Fibroblast of skin of right biceps (primary cell): ENCODE measurements at places on chromosomes 3 and 15.

DNA sequence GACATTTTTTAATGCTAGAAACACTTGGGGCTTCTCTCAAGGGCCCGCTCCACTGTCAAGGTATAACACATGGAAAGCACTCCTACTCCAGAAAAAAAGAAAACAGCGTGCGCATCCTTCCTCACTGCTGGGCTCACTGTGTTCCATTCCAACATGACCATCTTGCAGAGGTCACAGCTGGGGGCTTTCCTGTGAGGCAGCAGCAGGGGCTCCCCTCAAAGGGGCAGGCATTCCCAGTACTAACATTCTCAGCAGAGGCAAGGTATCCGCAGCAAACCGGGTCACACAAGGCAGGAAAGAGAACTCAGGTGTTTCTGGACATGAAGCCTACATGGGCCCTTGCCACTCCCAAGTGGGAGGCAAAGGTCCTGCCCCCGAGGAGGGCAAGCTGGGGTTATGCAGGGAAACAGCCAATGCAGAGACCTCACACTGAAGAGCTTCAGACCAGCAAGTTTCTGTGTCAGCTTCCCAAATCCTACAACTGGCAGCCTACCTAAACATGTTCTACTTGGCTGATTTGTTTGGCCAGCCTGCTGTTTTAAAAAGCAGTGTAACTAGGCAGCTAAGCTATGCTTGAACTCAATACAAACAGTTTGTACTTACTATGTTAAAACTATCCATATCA is 6.4 kb downstream of the BDH1 start:
- no peak for DNase-seq

DNA sequence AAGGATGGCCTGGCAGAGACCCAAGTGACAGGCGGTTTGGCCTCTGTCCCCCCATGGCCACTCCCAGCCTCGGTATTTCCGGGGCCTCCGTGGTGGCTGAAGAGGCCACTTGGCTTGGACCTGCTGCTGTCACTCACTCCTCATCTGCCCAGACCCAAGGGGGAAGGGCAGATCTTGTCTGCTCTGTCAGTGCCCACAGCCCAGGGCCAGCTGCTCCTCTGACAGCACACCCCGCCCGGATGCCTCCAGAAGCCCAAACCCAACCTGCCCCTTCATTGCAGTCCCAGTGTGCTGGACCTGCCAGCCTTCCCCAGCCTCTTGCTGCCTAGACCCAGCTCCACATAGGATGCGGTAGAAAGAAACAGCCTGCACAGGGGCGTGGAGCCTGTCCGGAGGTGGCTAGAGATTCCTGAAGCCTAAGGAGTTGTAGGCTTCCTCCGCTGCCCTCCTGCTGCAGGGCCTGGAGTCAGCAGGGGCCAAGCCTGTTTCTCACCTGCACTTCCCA is 52.0 kb downstream of the MAGEF1 start:
- DNase-seq, result no peak

DNA sequence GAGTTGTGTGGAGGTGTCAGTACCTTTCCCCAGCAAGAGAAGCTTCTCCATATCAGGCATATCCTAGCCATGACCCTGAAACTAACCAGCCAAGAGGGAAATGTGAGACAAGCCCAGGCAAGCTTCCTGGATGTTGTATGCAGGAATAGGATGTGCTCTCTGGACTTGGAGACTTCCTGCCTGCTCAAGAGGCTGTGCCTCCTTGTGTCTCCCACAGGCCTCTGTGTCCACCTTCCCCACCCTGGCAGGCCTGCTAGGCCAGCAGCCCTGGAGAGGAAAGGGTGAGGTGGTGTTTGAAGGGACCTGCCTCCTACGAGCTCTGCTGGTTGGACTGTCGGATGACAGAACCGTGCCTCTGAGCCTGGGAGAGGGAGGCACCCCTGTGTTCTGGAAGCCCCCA is 2.1 kb upstream of the DYNLT2B start:
- no peak for DNase-seq

- peak; percentile 70 for DNase-seq
These were observed 170.4 kb downstream of the SMAD6 start for GRCh38 chr15:66872405-66872804.

DNA sequence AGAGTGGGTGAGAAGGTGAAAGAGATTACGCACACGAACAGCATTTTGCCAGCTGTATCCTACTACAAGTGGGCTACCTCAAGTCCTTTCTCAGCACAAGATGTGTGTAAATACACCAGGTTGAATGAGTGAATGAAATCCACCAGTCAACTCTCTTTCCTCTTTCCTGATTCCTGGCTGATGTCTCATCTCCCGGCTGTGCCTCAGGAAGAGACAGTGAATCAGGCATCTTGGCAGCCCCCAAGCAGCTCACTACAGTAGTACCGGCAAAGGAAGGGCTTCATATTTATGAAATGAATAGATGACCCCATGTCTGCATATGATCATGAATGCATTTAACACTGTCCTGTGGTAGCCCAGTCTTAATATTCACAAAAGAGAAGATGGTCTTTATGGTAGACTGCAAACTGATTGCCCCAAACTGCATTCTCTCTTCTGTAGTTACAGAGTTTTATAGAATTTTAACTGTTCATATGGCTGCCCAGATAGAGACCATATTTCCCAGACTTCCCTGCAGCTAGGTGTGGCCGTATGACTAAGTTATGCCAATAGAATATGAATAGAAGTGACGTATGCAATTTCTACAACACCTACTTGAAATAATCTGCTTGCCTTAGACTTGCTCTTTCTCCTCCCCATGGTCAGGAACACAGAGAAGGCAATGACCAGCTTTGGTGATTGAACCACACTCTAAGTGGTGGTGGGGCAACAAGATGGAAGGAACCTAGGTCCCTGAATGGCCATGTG is 22.7 kb downstream of the MGLL start:
- peak; percentile 97 for DNase-seq

DNA sequence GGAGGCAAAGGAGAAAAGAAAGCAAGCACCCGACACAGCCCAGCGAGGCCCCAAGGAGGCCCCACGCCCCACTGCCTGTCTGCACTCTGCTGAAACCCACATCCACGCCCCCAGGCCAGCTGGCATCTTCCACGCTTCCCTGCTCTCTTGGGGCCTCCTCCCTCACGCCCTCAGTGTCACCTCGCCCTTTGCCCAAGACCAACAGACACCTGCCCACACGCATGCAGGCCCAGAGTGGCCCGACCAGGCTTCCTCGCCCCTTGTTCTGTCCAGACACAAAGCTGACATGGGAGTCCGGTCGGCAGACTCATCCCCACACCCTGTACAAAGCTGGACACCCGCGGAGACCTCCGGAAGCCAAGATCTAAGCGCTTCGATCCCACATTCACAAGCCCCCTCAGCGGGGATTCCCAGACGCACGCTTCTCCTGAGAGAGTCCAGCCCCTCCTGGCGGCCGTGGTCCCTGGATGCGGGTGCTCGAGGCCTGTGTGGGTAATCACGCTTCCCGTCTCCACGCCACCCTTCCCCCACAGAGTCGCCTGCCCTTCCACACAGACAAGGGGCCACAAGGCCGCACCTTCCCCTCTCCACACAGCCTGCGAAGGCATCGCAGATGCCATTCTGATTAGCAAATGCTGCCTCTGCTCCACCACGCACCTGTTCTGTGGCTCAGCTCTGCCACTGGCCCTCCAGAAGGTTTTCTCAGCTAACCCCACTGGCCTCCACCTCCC is 176.6 kb downstream of the XXYLT1 start:
- no peak for DNase-seq

- DNase-seq, result no peak
These were observed 24.6 kb upstream of the MCCC1 start for GRCh38 chr3:183123891-183124290.

DNA sequence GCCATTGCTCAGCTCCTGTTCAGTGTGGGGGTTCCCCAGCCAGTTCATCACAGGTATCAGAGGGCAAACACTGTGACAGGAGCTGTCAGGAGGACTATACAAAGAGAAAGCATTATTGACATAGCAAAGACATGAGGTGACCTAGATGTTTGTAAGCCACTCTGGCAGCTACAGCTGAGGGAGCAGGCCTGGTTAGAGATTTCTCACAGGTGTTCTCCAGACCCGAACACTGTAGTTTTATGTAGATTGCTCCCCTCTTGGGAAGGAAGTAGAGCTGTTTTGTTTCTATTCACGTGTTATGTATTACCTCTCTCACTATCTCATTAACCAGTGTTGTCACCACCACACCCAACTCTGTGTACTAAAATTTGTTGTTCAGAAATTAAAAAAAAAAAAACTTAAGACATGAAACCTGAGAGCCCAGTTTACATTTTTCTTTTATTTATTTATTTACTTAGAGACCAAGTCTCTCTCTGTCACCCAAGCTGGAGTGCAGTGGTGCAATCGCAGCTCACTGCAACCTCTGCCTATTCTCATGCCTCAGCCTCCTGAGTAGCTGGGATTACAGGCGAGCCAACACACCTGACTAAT is 123.7 kb downstream of the RBPMS2 start:
- no peak for DNase-seq

GRCh38 chr15:79282371-79283251 is at the start of gene ANKRD34C:
TSS of gene ANKRD34C (plus strand) at chr15:79282722. CDS start at chr15:79293285, 10,563 bp downstream.
- no peak for DNase-seq

- no peak for DNase-seq
These were observed 29.2 kb downstream of the SLC6A11 start for GRCh38 chr3:10845001-10845761.

DNA sequence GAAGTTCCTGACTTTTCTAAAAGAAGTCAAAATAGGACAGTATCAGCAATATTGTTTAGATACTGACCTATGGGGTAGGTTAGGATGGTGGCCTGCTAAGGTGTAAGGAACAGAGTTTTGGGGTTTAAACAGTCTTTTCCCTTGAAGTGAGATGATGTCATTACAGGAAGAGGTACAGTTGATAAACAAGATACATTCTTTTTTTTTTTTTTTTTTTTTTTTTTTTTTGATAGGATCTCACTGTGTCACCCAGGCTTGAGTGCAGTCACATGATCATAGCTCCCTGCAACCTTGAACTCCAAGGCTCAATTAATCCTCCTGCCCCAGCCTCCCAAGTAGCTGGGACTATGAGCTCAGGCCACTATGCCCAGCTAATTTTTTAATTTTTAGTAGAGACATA is 33.3 kb downstream of the SLC25A36 start:
- DNase-seq, result no peak

DNA sequence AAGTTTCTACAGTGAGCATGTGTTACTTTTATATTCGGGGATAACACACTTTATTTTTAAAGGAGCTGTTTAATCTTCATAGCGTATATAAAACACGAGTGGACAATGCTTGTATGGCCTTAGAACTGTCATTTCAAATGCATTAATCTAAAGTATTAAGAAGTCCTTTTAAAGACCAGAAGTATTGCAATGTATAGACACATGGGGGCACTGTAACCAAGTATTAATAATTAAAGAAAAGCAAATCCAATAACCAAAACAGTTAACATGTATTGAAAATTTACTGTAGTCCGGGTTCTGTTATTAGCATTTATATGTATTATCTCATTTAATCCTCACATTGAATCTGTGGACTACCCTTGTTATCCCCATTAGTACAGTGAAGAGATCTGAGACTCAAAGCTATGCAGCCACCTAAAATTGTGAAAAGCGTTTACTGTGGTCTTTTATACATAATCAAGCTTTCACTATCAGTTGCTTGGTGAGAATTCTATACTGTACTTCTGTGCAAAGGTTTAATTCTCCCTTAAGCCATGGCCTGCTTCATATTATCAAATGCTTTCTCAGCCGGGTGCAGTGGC is 10.1 kb downstream of the ARL14 start:
- peak; percentile 23 for DNase-seq

DNA sequence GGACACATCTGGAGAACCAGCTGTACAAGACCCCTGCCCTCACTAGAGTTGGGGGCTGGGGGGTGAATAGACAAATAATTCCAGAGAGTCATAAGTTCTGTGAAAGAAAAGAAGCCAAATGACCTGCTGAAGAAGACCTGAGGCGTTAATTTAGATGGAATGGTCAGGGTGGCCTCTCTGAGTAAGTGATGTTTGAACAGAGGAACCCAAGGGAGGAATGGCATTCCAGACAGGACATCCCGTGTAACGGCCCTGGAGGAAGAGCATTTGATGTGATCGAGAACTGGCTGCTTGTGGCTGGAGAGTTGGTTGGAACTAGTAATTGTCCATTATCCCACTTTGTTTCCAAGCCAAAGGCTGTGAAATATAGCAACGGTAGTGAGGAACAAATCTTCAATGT is 1.7 kb downstream of the NR2C2 start:
- no peak for DNase-seq

GRCh38 chr3:196159952-196160804 is 51.0 kb downstream of the ZDHHC19 start:
- peak; percentile 49 for DNase-seq

DNA sequence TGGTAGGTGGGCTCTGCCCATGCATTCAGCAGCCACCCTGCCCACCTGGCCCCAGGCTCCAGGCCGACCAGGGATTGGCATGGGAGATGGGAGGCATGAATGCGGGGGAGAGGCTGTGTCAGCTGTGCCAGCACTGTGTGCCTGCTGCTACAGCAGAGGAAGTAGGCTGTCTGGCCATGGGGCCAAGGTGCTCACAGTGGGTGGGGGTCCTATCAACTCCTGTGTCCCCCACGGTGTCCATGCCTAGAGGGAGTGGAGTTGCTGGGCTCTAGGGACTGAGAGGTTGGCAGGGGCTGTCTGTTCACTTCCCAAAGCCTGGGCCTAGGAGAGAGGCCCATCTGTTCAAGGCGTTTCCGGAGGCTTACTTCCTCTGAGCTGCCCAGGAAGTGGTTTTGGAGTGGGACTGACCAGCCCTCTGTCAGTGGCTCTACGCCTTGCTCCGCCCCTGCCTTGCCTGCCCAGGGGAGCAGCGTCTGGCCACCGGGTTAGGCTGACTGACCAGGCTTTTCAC is 5.8 kb downstream of the PRKCD start:
- peak; percentile 19 for DNase-seq

GRCh38 chr15:40736575-40736974 is 18.5 kb downstream of the RMDN3 start:
- DNase-seq, result no peak

GRCh38 chr3:40208251-40208650 is 101.3 kb upstream of the EIF1B start:
- no peak for DNase-seq

DNA sequence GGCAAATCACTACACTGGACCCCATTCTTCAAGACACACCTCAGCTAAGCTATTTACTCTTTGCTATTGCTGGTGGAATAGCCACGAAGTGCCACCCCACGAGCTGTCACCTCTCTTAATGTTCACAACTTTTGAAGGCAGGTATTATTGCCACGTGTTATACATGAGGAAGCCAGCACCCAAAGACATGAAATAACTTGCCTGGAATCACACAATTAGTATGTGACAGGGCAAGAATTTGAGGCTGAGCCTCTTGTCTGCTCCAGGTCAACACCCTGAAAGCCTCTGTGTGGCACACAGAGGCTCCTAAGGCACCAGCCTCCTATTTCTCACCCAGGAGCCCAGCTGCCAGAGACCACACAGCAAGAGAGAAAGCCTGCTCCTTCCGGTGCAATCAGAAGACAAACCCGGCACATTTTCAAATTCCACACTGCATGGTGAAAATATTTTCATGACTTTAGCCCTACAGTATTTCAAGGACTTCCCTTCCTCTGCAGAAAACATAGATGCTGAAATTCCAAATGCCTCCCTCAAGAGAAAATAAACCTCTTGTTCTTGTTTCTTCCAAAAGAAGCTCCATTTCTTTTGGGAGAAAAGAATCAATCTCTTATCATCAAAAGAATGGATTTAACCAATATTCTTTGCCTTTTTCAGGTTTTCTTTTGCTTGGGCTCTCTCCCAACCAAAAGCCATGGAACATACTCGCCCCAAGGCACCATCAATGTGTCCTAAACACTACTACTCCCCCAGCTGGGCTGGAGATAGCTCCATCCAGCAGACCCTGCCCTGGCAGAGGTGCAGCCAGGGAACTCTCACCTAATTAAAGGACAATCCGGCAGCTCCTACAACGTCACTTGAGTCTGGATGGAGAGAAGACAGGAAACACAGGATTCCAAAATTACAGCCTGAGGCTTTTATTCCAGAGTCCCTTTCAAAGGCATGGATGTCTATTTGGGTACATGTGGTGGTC is 84.7 kb upstream of the THBS1 start:
- DNase-seq, result peak; percentile 82

GRCh38 chr3:100852840-100853239 is 140.4 kb downstream of the ABI3BP start:
- no peak for DNase-seq
